Stimulated activated CD4-positive, alpha-beta T cell treated with anti-CD3 and anti-CD28 coated beads, TNF-alpha, amount 100 ng/mL, for 1 hour (primary cell): ENCODE measurements at places on chromosomes 13 and 19.

GRCh38 chr13:21218351-21219035 is 42.0 kb downstream of the MRPL57 start:
- DNase-seq: no peak

DNA sequence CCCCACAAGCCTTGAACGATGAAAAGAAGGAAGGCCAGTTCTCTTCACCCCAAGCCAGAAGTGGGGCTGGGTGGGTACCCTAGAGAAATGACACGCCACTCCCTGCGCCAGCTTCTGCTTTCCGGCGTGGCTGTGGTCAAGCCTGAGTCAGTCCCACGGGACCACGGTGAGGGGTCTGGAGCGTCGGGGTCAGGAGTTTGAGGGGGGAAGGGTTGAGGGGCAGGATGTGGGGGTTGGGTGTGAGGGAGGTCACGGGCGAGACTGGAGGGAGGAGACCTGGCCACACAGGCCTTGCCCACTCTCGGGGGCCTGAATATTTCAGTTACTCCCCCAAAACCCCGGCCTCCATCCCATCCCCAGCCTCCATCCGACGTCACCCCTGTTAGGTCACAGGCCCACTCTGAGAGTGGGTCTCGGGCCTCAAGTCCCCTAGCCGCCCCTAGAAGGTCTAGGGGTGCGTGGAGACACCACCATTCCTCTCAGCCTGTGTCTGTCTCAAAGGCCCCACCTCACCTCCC is 500 bp upstream of the IFI30 start:
- no peak for DNase-seq

DNA sequence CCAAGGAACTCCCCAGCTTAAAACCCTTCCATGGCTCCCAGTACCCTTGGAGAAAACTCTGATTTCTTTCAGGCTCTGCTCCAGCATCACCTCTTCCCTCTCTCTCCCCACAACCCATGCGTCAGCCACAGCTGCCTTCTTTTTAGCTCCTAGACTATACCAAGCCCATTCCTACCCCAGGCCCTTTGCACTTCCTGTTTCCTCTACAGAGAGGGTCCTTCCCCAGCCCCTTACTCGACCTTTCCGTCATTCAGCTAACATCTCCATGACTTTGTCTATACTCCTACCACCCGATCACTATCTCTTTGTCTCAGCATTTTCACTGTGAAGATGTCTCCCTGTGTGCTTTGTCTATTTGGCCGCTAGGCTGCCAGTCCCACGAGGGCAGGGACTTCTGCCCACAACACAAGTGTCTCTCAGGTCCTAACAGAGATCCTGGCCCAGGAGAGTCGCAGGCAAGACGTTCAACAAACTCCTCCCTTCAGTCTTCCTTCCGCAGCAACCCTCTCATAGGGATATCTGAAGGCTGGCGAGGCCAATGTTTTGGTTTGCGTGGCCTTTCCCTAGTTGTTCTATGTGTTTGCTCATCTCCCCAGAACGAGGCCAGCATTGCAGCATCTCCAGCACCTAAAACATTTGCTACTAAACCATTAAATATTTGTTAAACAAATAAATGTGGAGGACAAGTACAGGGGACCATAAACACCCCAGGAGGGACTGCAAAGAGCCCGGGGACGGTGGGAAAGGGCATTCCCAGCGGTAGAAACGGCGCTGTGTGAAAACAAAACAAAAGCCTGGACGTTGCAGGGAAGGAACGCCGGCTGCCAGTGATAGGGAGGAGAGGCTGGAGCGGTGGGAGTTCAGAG is 816 bp downstream of the CCNP start:
- DNase-seq: no peak

GRCh38 chr13:109545931-109546330 is 240.5 kb downstream of the IRS2 start:
- no peak for DNase-seq

DNA sequence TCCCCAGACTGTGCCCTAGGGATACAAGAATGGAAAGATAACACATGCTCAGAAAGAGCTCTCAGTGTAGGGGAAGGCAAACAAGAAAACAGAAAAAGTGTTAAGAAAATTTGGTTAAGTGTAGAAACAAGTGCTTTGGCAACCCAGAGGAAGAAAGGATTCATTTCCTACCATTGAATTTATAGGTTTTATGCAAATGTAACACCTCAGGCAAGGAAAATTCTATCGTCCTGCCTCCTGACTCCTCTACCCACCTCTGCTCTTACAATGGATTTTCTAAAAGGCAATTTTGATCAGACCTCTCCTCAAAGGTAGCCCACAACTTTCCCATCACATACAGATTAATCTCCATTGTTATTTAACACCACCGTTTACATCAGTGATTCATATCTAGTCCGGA is 298.7 kb downstream of the RFC3 start:
- DNase-seq: no peak

- no peak for DNase-seq
Observed at GRCh38 chr13:43180036-43180660, 156.8 kb downstream of the DNAJC15 start.

DNA sequence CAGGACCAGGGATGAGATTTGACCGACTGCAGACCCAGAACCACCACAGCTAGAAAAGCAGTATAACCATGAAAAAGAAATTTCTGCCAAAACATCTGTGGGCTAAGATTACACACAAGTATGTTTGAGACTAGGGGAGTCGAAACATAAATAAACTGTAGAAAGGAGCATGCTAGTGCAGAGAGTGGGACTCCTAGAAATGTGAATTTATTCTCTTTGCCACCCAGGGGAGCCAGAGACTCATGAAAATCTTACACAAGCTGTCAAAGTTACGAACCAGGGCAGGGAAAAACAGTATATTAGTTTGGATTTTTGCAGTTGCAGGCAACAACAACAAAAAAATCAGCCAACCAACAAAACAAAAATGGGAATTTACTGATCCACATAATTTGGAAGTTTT is 12.3 kb upstream of the HSPH1 start:
- DNase-seq: no peak

DNA sequence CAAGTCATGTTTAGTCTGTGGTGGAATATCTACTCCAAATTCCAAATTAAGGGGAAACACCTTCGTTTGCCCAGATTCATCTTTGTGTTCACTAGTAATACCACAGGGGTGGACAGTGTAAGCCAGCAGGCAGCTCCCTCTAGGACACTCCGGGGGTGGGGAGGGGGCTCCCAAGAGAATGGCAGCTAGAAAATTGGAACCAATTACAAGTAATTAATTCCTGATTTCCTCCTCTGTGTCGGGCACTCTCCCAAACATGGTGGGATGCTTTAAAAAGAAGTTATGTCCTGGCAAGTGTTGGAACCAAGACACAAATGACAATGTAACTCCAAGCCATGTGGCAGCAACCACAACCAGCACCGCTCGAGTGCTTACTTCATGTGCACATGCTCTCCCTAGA is 5.9 kb downstream of the COL4A1 start:
- DNase-seq: no peak

GRCh38 chr13:95457294-95457693 is 95.2 kb upstream of the CLDN10 start:
- no peak for DNase-seq
